ENCODE measurements at places on chromosomes 7 and 10. TPM values are rescaled to one million over a fixed set of nuclear protein-coding genes. Genes with fewer than 3 reads are reported as not detected.

Gene GBX1
- 13.8 TPM for total RNA-seq

Gene CALHM1
- not detected for total RNA-seq

Gene GHRHR
- total RNA-seq, result 7.5 TPM

Gene HOXA6
- not detected for total RNA-seq

Gene IKZF1
- 3.1 TPM for total RNA-seq

Gene TMEM176B
- total RNA-seq, result 1.4 TPM

Gene JAKMIP3
- 0.05 TPM for total RNA-seq

Gene TMEM229A
- total RNA-seq, result 0.26 TPM

Gene GPNMB
- total RNA-seq, result 0.49 TPM

Gene PHF14
- total RNA-seq, result 50.4 TPM

Gene CDHR1
- total RNA-seq, result 1.3 TPM

Gene CPA2
- not detected for total RNA-seq

Gene MET
- 35.1 TPM for total RNA-seq

Gene AIMP2
- 25.3 TPM for total RNA-seq

- peaks cover 1% of the 10 kb centered on the region for H3K27me3 ChIP-seq
- H3K27ac ChIP-seq, result no peak overlapping the region
- H3K36me3 ChIP-seq, result no peaks in the 10 kb centered on the region
- DNase-seq, result no peak
Observed at GRCh38 chr7:141431711-141432110, 119.5 kb upstream of the AGK start.

DNA sequence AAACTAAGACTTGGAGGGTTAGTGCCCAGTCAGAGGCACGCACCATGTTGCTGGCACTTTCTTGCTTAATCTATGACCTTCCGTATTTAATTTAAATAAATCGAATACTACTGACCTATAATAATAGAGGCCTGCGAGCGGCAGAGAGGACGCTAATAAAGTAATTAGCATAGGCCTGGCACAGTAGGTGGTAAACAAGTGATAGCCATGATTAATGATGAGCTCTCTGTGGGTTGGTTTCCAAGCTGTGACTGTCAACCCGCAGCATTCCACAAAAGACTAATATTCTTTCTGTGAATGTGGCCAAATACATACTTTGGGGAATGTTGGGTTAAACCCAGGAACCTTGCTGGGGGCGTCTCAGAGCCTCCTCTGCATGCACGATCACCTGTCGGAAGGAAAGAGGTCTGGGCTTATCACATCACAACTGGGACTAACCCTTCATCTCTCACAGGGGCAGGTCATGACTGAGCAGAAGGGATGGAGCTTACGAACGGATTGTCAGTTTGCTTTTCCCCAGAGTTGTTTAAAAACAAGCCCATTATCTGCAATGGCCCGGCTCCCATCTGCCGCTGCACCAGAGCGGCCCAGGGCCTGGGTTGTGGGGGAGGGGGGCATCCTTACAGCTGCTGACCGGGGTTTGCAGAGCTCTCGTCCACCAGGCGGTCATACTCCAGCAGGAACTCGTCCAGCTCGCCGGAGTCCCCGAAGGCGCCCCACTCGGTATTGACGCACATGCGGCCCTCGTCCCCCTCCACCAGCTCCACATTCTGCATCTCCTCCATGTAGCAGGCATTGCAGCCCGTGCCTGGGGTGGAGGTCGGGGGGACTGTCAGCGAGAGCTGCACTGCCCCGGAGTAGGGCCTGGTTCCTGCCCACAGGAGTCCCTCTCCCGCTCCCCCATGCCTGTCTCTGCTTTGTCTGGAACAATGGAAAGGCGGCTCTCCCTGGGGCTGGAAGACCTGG lies 6.2 kb upstream of the MYL7 start:
- H3K36me3 ChIP-seq, result no peaks in the 10 kb centered on the region
- H3K27me3 ChIP-seq, result peaks cover 12% of the 10 kb centered on the region
- DNase-seq, result no peak
- no peak overlapping the region for H3K4me3 ChIP-seq

- no peak overlapping the region for H3K4me3 ChIP-seq
- DNase-seq, result no peak
- H3K36me3 ChIP-seq, result peaks cover 20% of the 10 kb centered on the region
- H3K27ac ChIP-seq, result no peak overlapping the region
- peaks cover 22% of the 10 kb centered on the region for H3K27me3 ChIP-seq
Observed at GRCh38 chr10:79256264-79256806, 90.9 kb upstream of the PPIF start.

DNA sequence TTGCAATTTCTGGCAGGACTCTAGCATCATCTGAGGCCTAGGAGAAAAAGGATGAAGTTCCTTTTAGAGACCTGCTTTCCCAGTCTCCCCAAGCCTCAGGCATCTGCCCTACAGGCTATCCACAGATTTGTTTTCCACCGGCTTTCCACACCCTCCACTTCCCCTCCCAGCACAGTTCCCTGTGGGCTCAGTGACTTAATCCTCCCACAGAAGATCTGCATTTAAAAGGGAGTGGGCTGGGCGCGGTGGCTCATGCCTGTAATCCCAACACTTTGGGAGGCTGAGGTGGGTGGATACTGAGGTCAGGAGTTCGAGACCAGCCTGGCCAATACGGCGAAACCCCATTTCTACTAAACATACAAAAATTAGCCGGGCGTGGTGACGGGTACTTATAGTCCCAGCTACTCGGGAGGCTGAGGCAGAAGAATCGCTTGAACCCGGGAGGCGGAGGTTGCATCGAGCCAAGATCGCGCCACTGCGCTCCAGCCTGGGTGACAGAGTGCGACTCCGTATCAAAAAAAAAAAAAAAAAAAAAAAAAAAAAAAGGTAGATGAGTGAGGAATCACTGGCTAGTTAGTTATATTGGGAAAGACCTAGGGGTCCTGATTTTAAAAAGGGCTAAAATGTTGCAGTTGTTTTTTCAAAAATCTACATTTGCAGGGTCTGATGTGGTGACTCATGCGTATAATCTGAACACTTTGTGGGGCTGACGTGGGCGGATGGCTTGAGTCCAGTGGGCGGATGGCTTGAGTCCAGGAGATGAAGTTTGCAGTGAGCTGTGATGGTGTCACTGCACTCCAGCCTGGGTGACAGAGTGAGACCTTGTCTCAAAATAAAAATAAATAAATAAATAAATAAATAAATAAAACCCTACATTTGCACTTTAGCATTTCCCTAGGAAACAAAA lies 119.5 kb downstream of the BAMBI start:
- no peak for DNase-seq
- no peak overlapping the region for H3K27ac ChIP-seq
- no peak overlapping the region for H3K4me3 ChIP-seq
- peaks cover 7% of the 10 kb centered on the region for H3K4me1 ChIP-seq

GRCh38 chr10:2985729-2986232 lies 81.6 kb upstream of the PFKP start:
- H3K36me3 ChIP-seq, result peaks cover 4% of the 10 kb centered on the region
- no peaks in the 10 kb centered on the region for H3K4me1 ChIP-seq
- no peak overlapping the region for H3K4me3 ChIP-seq
- no peak for DNase-seq

GRCh38 chr7:141944811-141945210 lies 2.0 kb downstream of the CLEC5A start:
- no peak overlapping the region for H3K4me3 ChIP-seq
- no peak for DNase-seq
- H3K27me3 ChIP-seq, result no peaks in the 10 kb centered on the region
- no peaks in the 10 kb centered on the region for H3K4me1 ChIP-seq

GRCh38 chr10:79066411-79067240 lies 2.1 kb upstream of the ZMIZ1 start:
- peaks cover 10% of the 10 kb centered on the region for H3K27me3 ChIP-seq
- H3K27ac ChIP-seq, result peak overlapping the region; percentile 57
- DNase-seq, result peak; percentile 33
